ENCODE measurements at places on chromosomes 2 and 18.

DNA sequence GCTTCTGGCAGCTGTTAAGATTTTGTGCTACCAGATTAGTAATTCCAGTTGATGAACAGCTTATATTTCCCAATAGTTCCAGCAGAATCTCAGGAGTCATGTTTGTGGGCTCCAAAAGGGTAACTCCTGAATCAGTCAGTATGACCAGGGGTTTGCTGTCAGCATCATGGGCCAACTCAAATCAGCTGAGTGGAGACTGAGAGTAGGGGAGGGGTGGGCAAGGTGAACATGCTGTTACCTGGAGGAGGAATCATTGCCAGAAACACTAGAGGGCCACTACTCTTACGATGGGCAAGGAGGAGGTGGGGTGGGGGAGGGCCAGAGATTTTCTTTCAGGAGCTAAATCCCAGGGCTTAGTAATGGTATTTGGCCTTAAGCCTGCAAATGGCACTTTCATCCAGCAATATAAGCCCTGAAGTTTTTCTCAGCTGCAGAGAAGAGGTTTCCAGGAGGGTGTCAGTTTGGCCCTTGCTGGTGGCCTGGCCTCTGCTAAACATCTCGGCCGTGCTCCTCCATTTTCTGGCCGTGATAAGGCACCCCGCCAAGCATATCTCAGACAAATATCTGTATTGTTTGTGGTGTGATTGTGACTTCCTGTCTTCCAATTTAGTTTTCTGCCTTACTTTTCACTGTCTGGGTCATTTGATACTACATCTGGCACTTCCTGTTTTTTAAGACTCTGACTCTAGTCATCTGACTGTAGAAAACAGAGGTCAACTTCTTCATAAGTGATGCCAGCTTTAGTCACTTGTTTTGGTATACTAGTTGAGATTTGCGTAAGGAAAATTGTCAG lies 120.5 kb upstream of the CXCR4 start:
- DNase-seq = no peak

DNA sequence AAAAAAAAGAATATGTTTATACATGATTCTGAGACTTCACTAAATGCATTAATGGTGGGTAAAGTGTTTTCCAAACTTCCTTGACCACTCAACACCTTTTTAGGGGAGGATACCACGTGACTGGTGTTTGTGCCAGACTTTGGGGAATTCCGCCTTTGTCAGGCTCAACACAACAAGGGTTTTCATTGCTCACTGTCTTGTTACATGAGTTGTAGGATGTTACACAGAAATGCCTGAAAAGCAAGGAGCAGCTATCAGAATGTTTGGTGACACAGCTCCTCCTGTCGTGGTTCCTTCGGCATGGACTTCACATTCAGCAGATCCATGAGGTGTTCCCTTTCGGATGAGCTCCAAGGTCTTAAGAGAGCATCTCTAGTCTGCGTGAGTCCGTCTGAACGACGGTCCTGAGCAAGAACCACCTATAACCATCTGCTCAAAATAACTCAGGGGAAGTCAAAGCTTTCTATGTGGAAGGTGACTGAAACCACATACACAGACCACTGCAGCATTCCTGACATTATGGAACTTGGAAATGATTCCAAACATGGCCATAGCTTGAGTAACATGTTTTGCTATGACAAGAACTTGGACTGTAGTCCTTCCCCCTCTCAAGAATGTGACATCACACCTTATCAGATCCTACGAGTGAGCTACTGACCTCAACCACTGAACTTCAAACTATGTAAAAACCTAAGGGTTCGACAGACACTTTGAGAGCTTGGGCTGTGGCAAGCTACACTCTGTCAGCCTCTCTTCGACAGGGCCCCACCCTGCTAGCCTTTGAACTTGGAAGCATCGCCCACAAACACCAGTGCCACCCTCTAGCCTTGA lies 57.5 kb downstream of the MCFD2 start:
- no peak for DNase-seq

- DNase-seq = no peak
Measured at GRCh38 chr2:238134393-238134785, 4.1 kb upstream of the KLHL30 start.

GRCh38 chr18:11751341-11752115 lies 62.5 kb downstream of the GNAL start:
- DNase-seq = no peak

- DNase-seq = no peak
Measured at GRCh38 chr18:59420244-59420643, 61.2 kb upstream of the LMAN1 start.

GRCh38 chr2:104834431-104835153 lies 19.3 kb upstream of the POU3F3 start:
- no peak for DNase-seq

DNA sequence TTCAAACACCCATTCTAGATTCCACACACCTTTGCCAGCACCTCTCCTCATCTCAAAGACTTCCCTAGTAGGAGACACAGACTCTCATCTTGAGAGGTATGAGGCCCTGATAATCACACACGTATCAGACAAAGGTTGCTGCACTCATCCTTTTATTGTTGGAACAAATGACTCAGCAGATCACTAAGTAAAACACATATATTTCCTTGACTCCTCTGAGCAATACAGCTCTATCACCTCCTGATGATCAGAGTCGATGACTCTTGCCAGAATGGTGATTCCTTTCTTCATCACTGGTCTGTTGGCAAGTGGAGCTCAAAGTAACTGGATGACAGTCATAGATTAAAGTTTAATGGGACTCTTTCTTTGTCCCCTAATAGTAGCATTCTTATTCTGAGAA lies 1049.2 kb upstream of the ZEB2 start:
- no peak for DNase-seq

- DNase-seq = no peak
Measured at GRCh38 chr2:237563816-237564215, 2.6 kb upstream of the PRLH start.

GRCh38 chr2:54457323-54458023 lies 1.3 kb downstream of the SPTBN1 start:
- no peak for DNase-seq

- no peak for DNase-seq
Measured at GRCh38 chr18:62788111-62788510, 72.8 kb downstream of the PHLPP1 start.

- no peak for DNase-seq
Measured at GRCh38 chr2:21381421-21381820, 257.7 kb downstream of the TDRD15 start.

DNA sequence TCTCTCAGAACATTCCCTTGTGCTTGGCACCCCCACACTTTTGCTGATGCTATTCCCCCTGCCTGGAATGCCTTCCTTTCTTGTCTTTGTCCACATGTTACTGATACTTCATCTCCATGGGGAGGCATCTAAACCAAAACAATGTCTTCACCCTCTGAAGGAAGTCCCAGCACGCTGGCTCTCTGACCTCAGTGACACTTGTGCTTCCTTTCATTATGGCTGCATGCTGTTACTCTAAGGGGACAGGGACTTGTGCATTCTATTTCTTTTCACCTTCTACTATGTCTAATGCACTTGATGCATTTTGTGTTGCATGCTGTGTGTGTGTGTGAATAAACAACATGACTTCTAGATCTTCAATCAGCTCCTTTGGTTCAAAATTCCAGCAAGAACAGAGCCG lies 24.6 kb downstream of the EFR3B start:
- no peak for DNase-seq

- DNase-seq = no peak
Measured at GRCh38 chr18:13500227-13500865, 226.0 kb downstream of the FAM210A start.

DNA sequence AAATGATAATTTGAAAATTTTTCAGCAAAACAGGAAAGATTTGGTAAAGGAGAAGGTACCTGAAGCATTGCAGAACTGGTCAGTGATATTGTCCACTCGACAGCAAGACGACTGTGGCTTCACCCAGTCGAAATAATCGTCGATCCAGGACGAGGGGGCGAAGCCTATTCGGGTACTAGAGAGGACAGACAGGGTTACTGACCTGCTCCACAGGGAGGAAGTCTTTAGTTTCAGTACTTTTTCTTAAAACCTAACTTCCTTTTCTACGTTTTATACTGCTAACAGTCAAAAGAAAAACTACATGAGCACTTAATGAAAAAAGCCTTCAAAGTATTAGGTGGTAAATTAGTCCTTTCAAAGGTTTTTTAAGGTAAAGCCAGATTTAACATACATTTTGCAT lies 36.0 kb downstream of the RMC1 start:
- no peak for DNase-seq

GRCh38 chr18:9405130-9405529 lies 70.2 kb upstream of the RALBP1 start:
- no peak for DNase-seq

GRCh38 chr18:27860701-27861107 lies 316.2 kb downstream of the CDH2 start:
- no peak for DNase-seq

DNA sequence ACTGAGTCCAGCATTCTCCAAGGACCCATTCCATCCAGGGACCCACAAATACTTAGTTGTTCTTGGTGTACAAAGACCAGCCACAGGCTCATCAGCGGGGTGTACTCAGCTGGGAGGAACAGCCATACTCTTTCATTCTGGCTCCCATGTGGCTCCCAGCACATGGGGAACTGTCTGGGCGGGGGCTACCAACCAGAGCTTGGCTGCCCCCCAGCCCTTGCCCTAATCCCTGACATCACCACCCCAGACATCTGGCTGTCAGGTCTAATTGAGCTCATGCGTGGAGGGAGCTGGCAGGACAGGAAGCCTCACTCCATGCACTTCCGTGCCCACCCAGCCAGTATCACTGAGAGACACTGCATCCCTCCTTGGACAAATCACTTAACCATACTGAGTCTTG lies 283.6 kb downstream of the DYSF start:
- no peak for DNase-seq

DNA sequence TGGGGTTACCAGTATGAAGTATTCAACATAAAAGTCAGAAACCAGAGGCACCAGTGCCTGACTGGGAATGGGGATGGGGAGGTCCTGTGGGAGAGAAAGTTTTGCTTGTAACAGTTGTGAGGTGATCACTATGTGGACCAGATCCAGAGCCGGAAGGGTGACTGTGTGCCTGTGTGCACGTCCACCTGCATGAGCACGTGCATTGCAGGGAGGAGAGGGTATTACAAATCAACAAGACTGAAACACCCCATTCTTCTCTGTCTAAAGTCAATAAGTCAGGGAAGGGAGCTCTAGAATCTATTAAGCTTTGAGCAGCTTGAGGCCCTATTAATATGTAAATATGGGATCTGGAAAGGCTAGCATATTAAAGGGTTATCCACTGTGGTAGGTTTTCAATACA lies 241.0 kb upstream of the ACVR2A start:
- no peak for DNase-seq

DNA sequence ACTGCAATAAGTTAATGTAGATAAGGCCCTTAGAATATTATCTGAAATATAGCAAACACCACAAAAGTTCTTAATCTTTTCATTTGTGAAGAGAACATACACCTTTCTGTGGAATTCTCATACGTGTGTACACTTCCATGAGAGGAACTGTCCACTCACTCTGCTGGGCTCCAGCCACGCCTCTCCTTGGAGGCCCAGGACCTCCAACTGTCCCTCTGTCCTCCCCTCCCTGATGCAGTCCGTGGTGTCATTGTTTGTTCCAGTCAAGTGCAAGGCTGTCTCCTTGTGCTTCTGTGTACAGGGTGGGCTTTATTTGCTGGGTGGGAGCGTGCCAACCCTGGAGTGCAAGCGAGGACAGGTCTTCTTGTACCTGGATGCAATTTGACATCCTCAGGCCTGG lies 8.7 kb downstream of the RAB12 start:
- no peak for DNase-seq

DNA sequence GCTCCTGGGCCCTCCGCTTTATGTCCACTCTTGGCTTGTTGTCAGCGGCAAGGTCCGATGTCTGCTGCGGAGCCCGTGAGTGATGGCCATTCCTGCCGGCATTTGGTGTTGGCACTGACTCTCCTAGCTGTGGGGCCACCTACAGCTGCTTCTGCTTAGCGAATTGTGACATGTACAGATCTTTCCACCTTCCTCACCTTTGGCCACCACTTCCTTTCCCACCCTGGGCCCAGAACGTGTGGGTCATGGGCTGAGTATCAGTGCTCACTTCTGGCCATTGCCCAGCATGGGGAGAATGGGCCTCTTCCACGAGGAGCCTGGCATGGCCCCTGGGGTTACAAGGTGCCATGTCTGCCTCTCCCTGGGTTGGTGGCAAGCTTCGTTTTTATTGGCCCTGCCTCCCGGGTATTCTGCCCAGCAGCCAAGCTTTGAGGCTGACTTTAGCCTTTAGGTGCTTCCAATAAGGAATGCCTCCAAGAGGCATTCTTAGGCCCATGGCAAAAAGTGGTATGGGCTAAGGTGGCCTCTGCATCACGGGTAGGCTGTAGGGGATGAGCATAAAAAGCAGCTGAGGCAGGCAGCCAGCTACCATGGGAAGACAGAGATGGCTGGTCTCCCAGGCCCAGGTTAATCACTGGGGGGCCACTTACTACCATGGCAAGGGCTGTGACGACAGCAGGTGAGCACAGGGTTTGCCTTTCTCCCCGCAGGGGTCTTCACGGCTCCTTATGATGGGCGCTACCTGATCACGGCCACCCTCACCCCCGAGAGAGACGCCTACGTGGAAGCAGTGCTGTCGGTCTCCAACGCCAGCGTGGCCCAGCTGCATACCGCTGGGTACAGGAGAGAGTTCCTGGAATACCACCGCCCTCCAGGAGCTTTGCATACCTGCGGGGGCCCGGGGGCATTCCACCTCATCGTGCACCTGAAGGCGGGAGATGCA lies 65.8 kb downstream of the EMILIN2 start:
- no peak for DNase-seq

GRCh38 chr2:173023718-173024117 lies 51.9 kb upstream of the MAP3K20 start:
- no peak for DNase-seq

- DNase-seq = no peak
Measured at GRCh38 chr2:73930386-73930785, 3.7 kb downstream of the DGUOK start.

GRCh38 chr2:44246840-44247369 lies 28.4 kb upstream of the SLC3A1 start:
- no peak for DNase-seq

DNA sequence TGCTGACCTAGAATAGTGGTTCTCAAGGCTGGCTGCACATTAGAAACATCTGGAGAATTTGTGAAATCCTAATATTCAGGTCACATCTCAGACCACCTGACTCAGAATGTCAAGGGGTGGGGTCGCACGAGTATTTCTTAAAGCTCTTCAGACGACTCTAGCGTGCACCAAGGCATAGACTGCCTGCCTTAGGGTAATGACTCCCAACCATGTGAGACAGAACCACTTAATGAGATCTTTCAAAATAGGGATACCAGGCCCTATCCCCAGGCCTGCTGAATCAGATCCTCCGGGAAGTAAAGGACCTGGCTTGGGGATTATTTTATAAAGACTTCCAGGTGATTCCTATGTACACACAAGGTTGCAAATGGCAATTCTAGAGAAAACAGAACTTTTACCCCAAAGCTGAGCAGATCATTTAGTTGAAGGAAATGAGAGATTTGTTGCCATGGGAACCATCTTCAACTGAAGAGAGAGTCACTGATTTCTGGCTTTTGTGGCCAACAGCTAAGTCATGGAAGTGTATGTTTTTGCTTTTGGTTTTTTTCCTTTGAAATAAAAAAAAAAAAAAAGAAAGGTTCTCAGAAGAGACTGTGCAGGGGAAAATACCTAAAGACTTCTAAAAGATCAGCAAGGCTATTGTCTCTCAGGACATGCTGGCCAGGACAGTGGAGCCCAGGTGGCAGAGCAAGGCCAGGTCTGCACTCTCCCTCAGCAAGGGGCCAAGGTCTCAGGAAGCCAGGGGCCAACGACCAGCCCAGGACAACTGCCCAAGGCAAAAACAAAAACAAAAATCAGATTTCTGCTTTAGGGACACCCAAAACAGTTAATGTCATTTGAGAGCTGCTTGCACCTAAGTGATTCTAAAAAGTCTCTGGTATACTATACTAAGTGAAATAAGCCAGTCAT lies 15.3 kb upstream of the LOXHD1 start:
- DNase-seq = no peak
